ENCODE measurements at places on chromosomes 16 and 17. TPM values are rescaled to one million over a fixed set of nuclear protein-coding genes. Genes with fewer than 3 reads are reported as not detected.
A peak's percentile ranks its signal among the peaks of the same experiment; 100 is the strongest.

DNA sequence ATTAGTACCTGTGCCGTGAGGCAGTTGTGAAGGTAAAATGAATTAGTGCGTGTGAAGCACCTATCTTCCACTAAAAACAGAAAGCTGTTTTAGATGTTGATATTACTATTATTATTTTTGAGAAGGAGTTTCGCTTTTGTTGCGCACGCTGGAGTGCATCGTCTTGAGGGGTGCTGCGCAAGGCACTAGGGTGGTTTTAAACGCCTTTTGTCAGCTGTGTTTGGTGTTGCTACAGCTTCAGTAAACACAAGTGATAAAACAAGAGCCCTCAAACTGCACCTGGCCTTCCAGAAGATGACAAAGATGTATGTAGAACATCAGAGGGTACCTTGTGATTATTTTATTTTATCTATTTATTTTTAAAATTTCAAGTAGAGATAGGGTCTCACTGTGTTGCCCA is 38.2 kb downstream of the PLCG2 start:
- DNase-seq: no peak

- DNase-seq: no peak
Measured at GRCh38 chr17:71740866-71741265, 380.0 kb upstream of the SOX9 start.

- peak; percentile 81 for DNase-seq
Measured at GRCh38 chr16:66270333-66270927, 96.1 kb upstream of the CDH5 start.

GRCh38 chr17:82862737-82863382 is 23.0 kb upstream of the ZNF750 start:
- DNase-seq: no peak

- DNase-seq: no peak
Measured at GRCh38 chr17:74082886-74083285, 120.6 kb upstream of the RPL38 start.

Gene KRT12
- not detected for polyA plus RNA-seq
